ENCODE measurements at places on chromosomes 5 and 9. TPM values are rescaled to one million over a fixed set of nuclear protein-coding genes. Genes with fewer than 3 reads are reported as not detected.

GRCh38 chr5:31459594-31459993 is 72.3 kb downstream of the DROSHA start:
- no peak for DNase-seq

ESM1 gene
- total RNA-seq: 1.1 TPM

STKLD1 gene
- total RNA-seq: not detected

SIT1 gene
- total RNA-seq: 0.65 TPM

GRCh38 chr9:79403495-79403894 is 168.3 kb upstream of the TLE4 start:
- no peak for DNase-seq

RMRP gene
- total RNA-seq: 16,694 TPM

DNA sequence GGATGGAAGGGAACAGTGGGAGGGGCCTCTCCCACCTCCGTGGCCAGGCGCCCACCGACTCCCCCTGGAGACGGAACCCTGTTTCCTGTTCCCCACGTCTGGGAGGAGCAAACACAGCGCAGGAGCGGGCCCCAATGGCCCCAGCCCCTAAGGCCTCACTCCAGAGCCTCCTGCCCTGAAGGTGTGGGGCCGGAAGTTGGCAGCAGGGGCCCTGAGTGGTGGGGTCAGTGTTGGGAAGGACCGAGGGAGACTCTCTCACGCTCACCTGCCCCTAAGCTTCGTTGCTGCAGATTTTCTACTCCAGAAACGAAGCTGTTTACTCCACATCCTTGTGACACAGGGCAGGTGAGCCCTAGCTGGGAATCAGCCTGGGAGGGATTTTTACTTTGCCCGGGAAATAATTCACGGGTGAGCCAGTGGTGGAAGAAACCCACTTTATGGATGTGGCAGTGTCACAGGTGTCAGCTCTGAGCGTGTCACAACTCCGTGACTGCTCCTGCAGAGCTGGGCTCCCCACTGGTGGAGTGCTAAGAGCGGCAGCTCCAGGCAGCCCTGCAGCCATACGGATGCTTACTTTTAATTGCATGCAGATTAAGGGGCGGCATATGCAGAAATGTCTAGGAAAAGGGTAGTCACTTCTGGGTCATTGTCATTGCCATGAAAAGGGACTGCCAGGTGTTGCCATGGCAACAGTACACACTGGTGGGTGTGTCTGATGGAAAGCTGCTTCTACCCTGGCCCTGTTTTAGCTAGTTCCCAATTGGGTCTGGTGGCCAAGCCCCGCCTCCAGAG is 77.5 kb upstream of the OLFM1 start:
- peak; percentile 23 for DNase-seq

DNA sequence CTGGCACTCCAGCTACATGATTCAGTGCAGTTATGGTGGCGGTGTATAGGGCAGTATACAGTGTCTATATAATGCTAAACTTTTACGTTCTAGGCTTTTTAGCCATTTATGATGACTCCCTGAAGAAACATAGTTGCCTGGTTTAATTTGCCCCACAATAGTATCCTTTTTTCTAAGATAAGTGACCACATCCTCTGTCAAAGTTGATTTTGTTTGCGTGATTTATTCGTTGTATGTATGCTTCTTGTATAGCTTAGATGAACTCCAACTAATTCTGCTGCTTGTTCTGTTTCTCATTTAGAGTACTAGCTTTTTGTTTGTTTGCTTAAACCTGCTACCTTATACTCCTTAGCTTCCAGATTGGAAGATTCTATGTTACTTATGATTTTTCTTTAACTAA is 83.6 kb downstream of the ERMP1 start:
- no peak for DNase-seq

GRCh38 chr5:156147944-156148285 is 179.0 kb upstream of the SGCD start:
- no peak for DNase-seq

EMB gene
- total RNA-seq: 21.5 TPM

GRCh38 chr5:133838286-133838685 is 130.1 kb downstream of the C5orf15 start:
- no peak for DNase-seq

SYNPO gene
- 478 TPM for total RNA-seq
